ENCODE measurements at places on chromosomes 1 and 21.

DNA sequence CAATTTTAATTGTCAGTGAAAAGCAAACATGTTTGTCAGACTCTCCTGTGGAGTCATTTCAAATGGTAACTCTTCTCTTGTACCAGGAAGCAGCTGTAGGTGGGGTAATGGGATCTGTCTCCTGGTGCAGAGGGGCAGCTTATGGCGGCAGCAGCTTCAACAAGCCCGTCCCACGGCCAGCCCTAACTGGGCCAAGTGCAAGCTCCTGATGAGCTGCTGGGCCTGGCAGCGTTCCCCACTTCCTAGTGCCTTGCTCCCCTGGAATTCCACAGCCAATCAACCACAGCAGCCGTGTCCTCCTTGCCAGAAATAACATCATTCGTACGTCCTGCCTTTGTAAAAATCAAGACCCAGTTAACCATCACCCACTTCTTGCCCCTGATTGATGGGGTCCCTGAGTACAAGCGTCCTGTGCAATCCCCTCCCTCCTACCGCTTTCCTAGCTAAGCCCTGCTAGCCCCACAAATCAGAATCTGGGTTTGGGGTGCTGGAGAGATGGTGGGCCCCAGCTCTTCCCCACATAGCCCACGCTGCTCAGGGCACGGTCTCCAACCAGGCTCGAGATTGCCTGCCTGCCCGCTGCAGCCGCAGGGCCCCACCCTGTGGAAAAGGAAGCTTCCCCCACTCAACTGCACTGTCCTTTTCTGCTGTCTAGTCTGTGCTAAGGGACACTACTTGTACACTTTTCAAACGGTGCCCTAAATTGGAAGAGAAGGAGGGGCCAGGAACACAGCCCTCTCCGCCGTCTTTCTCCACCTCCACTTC lies 61.2 kb downstream of the TOR1AIP2 start:
- DNase-seq: no peak

GRCh38 chr1:116256286-116256649 lies 116.8 kb upstream of the ATP1A1 start:
- DNase-seq: no peak

DNA sequence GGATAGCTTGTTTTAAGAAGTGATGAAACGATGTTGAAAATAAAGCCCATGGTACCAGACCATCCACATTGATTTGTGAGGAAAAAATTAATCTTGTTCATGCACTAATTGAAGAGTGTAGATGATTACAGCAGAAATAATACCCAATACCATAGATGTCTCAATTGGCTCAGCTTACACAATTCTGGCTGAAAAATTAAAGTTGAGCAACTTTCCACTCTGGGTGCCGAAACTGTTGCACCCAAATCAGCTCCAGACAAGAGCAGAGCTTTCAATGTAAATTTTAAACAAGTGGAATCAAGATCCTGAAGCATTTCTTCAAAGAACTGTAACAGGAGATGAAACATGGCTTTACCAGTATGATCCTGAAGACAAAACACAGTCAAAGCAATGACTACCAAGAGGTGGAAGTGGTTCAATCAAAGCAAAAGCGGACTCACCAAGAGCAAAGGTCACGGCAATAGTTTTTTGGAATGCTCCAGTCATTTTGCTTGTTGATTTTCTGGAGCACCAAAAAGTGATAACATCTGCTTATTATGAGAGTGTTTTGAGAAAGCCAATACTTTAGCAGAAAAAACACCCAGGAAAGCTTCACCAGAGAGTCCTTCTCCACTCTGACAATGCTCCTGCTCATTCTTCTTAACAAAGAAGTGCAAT lies 16.1 kb upstream of the KCNA3 start:
- no peak for DNase-seq

DNA sequence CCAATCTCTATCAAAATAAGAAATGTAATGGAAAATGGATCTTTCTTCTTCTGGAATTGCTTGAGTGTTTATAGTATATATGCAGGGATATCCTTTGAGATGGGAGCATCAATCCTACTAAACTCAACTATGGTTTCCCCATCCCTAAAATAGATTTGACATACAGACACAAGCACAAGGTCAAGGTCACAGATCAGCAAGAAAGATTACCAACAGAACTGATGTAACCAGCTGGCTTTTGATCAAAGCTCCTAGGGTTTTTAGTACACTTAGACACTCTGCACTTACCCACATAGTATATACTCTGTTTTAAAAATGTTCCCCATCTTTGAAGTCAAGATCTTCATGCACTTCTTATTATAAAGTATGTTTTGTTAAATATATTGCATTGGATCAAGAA lies 85.5 kb downstream of the NRIP1 start:
- no peak for DNase-seq

- no peak for DNase-seq
Observed at GRCh38 chr1:29123053-29123886, 433 bp downstream of the TMEM200B start.

- DNase-seq: no peak
Observed at GRCh38 chr1:230120921-230121381, 53.9 kb downstream of the GALNT2 start.

DNA sequence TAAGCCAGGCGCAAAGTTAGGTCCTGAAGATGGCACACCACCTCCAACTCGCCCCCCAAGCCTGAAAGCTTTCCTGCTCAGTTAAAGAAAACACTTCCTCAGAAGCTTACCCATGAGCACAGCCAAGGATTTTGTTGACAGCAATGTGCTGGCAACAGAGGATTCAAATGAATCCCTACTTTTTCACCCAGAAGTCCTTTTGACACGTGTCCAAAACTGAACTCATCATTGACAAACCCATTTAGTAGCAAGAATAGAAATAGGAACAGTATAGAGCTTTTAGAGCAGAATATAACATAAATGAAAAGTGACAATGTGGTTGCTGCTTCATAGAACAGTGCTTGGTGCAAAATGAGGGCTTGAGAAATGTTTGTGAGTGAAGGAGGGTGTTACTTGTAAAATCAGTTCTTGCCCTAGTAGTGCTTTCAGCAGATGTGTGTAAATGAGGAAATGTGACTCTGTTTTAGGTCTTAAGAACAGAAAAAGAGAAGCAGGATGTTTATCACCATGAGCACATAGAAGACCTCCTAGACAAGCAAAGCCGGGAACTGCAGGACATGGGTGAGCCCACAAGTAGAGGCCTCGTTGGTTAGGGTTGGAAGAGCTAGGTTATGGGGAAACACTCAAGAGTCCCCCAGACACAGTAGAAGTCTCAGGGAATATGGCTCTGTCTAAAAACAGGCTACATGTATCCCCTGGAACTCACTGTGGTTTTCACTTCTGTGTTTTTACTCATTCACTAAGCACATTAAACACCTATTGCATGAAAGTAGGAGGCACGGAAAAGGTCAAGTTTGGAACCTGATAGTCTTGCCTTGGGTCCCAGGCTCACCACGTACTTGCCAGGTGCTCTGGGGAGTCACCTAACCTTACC lies 48.6 kb upstream of the TMEM125 start:
- DNase-seq: peak; percentile 84

GRCh38 chr1:194117582-194117981 lies 931.2 kb upstream of the B3GALT2 start:
- no peak for DNase-seq

GRCh38 chr1:204846546-204846945 lies 24.1 kb upstream of the NFASC start:
- DNase-seq: no peak
